ENCODE measurements at places on chromosomes 3 and 15.

- no peak for DNase-seq
Measured at GRCh38 chr3:83559082-83559481, 1399.7 kb upstream of the CADM2 start.

GRCh38 chr3:172648747-172649146, 62.1 kb downstream of the NCEH1 start:
- no peak for DNase-seq

- DNase-seq, result no peak
Measured at GRCh38 chr15:65335278-65336055, 31.0 kb downstream of the RNU5B-1 start.

DNA sequence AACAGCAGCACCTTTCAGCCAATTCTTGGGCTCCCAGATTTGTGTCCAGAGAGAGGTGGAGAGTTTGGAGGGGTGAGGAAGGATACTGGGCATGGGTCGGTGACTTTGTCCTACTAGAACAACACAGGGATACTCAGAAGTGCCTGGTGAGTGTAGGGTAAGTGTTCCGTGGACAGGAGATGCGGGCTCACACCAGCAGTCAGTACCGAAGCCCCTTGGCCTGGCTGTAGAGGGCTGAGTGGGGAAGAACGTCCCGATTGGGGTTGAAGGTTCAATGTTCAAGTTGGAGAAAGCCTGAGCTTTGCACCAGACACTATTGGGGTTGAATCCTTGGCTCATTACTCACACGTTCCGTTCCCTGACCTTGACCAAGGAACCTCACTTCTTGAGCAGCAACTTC, 40.8 kb upstream of the SLC6A11 start:
- DNase-seq, result no peak

DNA sequence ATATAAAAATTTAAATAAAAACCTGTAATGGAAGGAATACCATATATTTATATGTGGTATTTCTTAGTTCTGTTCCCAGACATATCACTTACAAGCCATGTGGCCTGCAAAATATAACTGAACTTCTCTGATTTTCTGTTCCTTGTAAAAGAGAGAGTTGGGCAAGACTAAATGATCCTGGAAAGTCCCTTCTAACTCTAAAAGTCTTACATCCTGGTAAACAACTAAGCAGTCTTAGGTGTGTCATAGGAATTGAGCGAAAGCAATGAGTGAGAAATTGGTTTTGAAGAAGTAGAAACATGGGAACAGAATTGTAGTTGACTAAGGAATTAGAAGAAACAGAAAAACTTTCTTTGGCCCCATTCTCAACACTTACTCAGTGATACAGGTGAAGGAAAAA, 25.3 kb upstream of the IL20RB start:
- DNase-seq, result no peak

DNA sequence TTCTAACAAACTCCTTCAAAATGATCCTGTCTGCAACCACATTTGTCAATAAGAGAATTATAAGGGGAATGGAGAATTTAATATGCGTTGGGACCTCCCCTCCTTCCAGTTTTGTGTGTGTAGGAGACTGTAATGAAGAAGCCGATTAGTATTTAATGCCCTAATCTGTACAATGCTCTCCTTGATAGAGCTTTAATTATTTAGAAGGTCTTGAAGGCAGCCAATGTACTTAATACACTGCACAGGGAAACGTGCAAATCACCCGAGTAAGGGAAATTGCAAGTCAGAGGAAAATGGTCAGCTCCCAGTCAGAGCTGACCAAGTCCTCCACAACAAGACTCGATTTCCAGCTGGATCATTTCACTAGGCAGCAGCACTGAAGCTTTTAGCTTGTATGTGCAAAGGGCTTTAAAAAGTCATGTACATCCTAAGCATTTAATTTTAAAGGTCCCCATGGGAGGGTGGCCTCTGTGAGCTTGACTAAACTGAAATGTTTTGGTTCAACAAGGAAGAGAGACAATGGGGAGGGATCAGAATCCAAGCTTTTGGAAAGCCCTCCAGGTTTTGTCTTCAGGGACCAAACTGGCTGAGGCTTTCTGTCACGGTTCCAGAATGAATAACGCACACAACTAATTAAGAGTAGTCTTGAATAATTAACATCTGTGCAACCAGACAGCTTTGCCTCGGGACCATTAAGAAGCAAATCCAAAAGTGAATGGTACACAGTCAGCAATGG, 159.8 kb upstream of the MITF start:
- DNase-seq, result no peak

- no peak for DNase-seq
Measured at GRCh38 chr3:120364821-120365220, 15.7 kb upstream of the LRRC58 start.

- DNase-seq, result no peak
Measured at GRCh38 chr3:71548705-71549384, 34.7 kb downstream of the FOXP1 start.

- DNase-seq, result no peak
Measured at GRCh38 chr15:39125904-39126303, 455.0 kb upstream of the THBS1 start.

DNA sequence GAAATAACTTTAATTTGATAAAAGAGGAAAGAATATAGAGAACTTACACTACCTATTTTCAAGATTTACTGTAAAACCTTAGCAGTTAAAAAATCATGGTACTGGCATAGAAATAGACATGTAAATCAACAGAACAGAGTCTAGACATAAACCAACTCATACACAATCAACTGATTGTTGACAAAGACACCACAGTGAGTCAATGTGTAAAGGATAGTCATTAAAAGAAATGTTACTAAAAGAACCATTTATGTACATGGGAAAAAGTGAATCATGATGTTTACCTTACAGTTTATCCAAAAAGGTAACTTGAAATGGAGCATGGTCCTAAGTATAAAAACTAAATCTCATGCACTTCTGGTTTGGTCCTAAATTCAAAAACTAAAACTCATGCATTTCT, 847.4 kb downstream of the IGSF11 start:
- DNase-seq, result no peak

DNA sequence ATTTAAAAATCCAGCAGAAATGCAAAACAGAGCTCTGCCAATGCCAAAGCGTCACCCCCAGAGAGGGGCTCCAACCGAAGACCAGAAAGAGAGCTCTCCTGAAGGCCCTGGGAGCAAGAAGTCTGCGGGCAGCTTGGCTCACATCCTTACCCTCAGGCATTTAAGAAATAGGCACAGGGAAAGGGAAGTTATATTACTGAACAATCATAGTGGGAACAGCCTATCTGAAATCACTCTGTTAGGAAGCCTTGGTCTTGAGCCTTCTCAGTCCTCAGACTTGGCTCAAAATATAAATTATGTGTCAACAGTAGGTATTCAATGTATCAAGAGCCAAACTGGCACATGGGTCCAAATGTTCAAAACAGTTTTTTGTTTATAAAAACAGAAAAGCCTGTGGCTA, 10.3 kb upstream of the PPARG start:
- no peak for DNase-seq

DNA sequence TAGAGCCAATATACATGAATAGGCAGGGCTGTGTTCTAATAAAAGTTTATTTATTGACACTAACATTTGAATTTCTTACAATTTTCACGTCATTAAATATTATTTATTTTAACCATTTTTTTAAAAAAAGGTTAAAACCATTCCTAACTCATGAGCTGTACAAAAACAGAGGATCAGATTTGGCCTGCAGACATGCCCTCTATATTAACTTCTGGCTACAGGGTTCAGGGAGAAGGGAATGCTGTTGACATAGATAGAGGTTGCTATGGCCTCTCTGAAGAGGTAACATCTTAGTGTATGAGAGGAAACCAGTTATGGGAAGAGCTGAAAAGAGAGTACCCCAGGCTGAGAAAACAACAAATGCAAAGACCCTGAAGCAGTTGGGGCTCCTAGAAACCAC, 19.1 kb upstream of the RAP2B start:
- no peak for DNase-seq

DNA sequence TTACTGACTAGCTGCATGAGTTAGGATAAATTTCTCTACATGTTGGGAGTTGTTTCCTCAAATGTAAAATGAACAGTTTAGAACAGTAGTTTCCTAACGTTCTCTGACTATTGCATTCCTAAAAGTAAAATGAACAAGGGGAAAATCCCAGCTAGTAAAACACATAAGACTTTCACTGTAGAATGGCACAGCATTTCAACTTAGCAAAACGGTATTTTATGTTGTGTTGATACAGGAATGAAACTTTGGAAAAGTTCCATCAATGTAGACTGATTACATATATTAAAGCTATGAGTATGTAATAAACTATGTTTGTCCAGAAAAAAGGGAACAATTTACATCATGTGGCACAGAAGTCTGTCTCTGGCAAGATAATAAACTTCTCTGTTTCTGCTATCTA, 297.4 kb upstream of the EPHA3 start:
- DNase-seq, result no peak

DNA sequence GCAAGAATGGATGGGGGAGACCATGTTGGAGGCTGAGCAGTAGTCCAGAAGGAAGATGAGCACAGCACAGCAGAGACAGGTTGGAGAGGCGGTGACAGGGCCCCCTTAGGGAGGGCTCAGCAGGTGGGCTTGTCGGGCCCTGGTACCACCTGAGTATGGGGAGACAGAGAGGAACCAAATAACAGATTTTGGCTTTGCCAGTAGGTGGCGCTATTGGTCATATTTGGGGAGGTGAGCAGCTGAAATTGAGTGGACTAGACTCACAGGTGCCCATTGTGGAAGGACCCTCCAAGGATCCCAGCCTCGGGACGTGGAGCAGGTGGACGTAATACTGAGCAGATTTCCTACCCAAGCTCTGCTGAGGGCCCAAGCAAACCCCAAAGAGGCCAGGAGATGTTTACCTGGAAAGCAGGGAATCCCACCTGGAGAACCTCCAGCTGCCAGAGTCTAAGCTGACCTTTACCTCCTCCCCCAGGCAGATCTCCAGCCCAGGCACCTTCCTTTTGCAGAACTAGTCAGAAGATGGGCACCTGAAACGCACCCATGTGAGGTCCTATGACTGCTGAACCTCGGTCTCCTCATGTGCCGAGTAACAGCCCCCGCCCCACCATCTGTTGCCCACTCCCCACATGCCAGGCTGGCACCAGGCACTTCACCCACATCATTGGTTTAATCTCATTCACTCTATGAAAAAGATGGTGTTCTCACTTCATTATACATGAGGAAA, 24.6 kb upstream of the CORO2B start:
- DNase-seq, result peak; percentile 46

DNA sequence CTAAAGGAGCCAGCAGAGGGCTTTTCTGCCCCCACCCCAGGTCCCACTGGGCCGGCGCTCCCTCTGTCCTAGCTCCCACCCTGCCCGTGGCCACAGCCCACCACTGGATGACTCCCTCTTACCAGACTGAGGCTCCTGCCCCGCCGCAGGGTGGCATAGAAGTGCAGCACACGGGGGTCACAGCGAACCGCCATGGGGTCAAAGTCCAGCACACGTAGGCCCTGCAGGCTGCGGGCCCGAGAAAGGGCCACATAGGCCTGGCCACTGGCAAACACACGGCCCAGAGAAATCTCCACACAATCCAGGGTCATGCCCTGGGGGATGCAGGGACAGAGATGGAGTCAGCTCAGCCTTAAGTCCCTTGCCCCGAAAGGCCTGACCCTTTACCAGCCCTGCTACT, 9.0 kb downstream of the PIF1 start:
- DNase-seq, result no peak

- no peak for DNase-seq
Measured at GRCh38 chr15:50871832-50872231, 36.7 kb upstream of the AP4E1 start.

DNA sequence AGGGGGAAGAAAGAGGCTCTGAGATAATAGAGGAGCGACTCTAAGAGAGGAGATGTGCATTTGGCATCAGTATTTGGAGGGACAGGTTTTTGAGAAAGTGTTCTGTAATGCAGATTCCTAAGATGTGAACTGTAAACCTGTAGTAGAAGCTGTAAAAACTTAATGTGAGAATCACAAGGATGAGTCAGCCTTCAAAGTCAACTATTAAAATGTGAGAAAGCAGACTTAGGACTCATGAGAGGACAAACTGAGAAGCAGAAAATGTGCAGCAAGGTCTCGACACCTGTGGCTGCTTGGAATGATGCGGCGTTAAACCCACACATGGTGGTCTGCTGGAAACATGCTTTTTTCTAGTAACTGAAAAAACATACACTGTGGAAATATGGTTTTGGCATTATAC, 36.0 kb downstream of the USP13 start:
- DNase-seq, result no peak

DNA sequence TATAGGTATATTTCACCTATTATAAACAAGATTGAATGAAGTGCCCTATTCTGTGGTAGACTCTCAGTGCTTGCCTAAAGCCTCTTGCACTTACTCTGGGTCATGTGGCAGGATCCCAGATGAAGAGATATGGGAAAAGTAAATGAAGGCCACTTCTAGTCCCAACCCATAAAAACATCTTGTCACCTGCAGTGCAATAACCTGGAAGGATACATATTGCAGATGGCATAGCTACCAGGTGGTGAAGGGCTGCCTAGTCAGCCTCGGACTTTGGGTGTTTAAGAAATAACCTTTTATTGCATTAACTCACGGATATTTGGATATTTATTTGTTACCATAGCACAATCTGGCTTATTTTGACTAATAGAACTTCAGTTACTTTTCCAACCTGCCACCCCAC, 367.1 kb downstream of the UNC13C start:
- no peak for DNase-seq

DNA sequence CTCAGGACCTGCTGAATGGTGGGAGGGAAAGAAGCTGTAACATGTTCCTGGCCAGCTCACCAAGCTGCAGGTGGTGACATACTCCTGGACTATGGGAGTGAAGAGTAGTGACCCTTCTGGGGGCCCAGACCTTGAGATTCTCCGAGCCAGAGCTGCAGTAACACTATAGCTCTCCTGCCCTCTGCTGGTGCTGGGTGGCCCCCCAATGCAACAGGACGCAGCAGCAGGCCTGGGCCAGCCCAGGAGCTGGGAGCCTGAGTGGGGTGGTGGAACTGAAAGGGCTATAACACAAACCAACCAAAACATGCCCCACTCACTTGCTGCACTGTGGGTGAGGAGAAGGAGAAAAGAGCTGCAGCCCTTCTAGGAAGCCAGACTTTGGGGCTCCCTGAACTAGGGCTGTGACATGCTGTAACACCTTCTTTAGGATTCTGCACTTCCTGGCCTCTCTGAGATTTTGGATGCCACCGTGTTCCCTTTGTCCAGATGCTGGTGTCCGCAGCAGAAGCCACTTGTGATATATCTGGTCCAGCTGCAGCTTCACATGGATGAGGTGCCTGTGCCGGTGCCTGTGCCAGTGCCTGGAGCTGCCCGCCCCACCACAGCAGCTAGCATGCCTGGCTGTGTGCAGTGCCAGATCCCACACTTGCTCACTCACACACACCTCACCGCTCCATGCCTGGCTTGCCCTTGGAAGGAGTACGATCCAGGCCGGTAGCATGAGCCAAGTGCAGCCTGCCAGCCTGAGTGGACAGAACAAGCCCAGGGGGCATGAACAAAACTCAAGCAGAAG, 636.8 kb upstream of the KCNMB2 start:
- no peak for DNase-seq

- no peak for DNase-seq
Measured at GRCh38 chr3:99851955-99852354, 34.3 kb downstream of the CMSS1 start.
